Activated CD4-positive, alpha-beta T cell treated with anti-CD3 and anti-CD28 coated beads, Interleukin-2, amount 10 ng/mL, durations not matched to agents 24 days and 14 days (primary cell): ENCODE measurements at places on chromosomes 7 and 10. TPM values are rescaled to one million over a fixed set of nuclear protein-coding genes. Genes with fewer than 3 reads are reported as not detected.

Gene ZPBP
- not detected in 2 replicates for total RNA-seq

Gene ENO4
- not detected in 2 replicates for total RNA-seq

Gene AOAH
- total RNA-seq, result 17.6 and 17.8 TPM in 2 replicates

Gene OIT3
- total RNA-seq, result not detected in 2 replicates

Gene AASS
- total RNA-seq, result 0.47 and 1.3 TPM in 2 replicates

Gene RBM20
- total RNA-seq, result 0.05 TPM in 1 of 2 replicates, not detected in the other

Gene ARMH3
- total RNA-seq, result 20.9 and 23.2 TPM in 2 replicates

Gene GSDME
- total RNA-seq, result 9.6 and 10.4 TPM in 2 replicates

Gene TAS2R41
- total RNA-seq, result not detected in 2 replicates

Gene AZGP1
- total RNA-seq, result not detected in 2 replicates

Gene THAP5
- 35.6 TPM in 2 replicates for total RNA-seq

Gene TMEM236
- total RNA-seq, result 0.02 and 0.05 TPM in 2 replicates

Gene VWDE
- total RNA-seq, result 1.8 and 1.9 TPM in 2 replicates

Gene CLRN3
- total RNA-seq, result not detected in 2 replicates

Gene GRM3
- not detected in 2 replicates for total RNA-seq

Gene WDFY4
- total RNA-seq, result 0.05 TPM in 1 of 2 replicates, not detected in the other

Gene FBH1
- 58.4 and 62.9 TPM in 2 replicates for total RNA-seq

Gene SPDYE1
- not detected in 2 replicates for total RNA-seq

Gene NSUN5
- total RNA-seq, result 72.5 and 76.1 TPM in 2 replicates

Gene FAM24B
- total RNA-seq, result 14.2 and 15.2 TPM in 2 replicates

Gene HOXA10
- total RNA-seq, result not detected in 2 replicates

Gene KEL
- total RNA-seq, result 0.12 and 0.37 TPM in 2 replicates

Gene RNF32
- total RNA-seq, result 2.3 and 2.4 TPM in 2 replicates
